ENCODE measurements at places on chromosomes 3 and 15. TPM values are rescaled to one million over a fixed set of nuclear protein-coding genes. Genes with fewer than 3 reads are reported as not detected.

GRCh38 chr3:137008976-137009375, 51.2 kb downstream of the IL20RB start:
- DNase-seq: no peak

DNA sequence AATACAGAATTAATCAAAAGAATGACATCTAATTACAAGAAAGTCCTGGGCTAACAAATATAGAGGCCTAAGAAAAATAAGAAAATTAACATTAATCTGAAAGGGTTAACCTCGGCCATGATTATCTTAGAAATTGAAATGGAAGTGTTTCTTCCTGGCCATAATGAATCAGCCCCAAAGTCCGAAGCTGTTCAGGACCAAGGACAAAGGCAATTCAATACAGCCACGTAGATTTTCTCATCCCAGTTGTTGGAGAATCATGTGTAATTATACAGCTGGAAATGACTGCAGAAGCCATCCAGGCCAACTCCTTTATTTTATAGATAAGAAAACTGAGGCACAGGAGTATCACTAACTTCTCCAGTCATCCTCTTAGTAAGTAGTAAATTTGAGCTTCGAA, 38.0 kb upstream of the GBE1 start:
- peak; percentile 33 for DNase-seq

DNA sequence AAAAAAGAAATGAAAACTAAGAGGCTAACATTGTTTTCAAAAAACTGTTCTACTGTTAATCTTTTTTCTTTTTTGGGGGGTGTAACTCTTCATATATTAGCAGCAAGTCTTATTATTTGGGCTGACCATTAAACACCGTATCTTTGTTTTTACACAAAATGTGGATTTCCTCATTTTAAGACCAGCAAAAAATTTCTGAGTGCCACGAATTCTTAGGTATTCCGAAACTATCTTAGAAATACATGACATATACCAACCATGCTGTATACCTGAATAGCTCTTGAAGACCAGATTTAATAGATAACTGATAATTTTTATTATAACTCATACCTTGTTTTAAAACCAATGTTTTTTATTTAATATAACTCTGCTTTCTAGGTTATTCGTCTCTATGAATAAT, 620 bp upstream of the TTC23 start:
- DNase-seq: no peak

DNA sequence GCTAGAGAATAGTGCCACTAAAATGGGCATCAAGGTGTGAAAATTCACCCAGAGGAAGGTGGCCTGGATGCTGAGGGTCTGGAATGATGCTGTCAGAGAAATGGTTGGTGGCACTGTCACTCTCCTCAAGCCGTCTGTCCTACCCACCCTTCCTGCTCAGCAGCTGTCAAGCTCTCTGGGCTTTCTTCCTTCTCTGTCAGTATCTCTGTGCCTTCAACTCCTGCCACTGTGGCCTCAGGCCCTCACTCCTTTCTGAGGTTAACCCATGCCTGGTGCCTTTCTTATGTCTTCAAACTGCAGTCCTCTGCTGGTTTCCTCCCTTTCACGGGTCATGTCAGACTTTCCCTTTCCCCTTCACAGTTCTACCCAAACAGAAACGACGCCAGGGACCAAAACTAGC, 4.4 kb downstream of the MYO5C start:
- no peak for DNase-seq

- DNase-seq: peak; percentile 84
Measured at GRCh38 chr3:129485721-129486663, 42.4 kb upstream of the RHO start.

GRCh38 chr15:39589815-39590644, 9.2 kb downstream of the THBS1 start:
- DNase-seq: no peak

DNA sequence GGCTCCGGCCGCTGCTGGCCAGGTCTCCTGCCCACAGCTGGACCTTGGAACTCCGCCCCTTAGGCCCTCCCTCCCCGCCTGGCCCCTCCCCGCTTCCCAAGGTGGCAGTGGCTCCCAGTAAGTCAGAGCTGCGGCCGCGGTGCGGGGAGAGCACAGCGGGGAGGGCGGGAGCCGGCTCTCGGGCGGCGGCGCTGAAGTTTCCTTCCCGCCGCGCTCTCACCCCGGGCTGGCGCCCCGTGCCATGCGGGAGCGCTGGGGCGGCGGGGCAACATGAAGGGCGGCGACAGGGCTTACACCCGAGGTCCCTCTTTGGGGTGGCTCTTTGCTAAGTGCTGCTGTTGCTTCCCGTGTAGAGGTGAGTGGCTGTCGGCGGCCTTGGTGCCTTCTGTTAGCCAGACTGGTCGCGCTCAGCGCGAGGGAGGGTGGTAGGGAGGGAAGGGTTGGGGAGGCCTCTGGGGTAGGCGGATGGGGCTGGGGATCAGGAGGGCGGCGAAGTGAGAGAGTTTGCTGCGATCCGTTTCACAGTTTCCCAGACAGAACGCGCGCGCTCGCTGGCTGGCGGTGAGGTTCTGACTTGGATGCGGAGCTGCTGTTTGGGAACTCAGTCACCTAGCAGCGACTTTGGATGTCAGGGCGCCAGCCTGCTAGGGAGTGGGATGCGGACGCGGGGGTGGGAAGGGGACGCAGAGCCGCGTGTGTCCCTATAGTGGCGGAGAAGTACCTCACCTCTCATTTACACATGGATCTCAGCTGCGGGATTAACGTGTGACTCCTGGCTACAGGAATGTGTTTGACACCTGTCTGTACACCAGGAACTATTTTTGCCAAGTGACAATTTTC, 145.5 kb upstream of the UMPS start:
- DNase-seq: peak; percentile 69

- no peak for DNase-seq
Measured at GRCh38 chr15:66997212-66997611, 68.2 kb upstream of the SMAD3 start.

- DNase-seq: no peak
Measured at GRCh38 chr3:113541519-113541918, 9.2 kb downstream of the SIDT1 start.

DNA sequence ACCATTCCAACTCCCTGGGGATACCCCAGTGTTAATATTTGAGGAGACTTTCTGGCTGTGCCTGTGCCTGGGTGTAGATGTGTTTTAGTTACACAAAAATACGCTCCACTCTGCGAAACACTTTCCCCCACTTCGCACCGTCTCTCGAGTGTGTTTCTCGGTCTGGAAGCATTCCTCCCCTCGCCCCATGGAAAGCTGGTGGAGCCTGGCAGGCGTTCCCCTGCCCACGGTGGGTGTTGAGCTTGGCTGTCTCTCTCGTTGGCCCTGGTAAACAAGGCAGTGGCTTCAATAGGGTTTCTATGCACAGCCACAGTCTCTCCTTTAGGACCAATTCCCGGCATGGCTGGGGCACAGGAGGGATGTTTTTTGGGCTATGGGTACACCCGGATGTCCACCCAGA, 19.3 kb downstream of the IQSEC1 start:
- DNase-seq: no peak

DNA sequence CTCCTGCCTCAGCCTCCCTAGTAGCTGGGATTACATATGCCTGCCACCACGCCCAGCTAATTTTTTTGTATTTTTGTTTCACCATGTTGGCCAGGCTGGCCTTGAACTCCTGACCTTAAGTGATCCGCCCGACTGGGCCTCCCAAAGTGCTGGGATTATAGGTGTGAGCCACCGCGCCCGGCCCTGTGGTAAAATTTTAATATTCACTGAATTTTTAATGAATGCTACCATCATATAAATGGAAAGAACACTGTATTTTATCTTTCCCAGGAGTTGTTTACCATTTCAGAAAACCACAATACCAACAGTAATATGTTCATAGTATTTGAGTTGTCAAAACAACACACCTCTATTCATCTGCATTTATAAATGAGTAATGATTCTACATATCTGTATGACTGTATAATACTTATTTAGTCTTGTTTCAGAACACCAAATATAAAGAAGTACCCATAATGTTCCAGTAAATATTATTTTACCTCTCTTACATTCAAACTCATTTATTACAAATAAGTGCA, 16.2 kb upstream of the MAGEF1 start:
- DNase-seq: no peak

GRCh38 chr3:178302966-178303930, 233.0 kb upstream of the KCNMB2 start:
- no peak for DNase-seq

- no peak for DNase-seq
Measured at GRCh38 chr3:52440671-52441070, 4.2 kb downstream of the SEMA3G start.

DNA sequence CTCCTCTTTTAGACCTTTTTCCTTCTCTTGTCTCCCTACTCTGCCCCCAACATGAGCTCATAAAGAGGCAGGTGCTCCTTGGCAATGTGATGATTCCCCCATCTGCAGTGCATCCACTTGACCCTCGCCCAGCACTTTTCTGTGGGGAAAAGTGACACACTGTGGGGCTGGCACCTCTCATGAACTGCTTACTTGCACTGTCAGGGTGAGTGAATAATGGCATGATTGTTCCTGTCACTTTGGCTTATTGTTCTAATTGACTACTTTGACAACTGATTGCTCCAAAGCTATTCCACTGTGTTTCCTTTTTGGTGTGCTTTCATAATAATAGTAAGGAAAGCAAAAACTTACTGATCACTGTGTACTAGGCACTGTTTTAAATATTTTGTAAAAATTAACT, 253.3 kb upstream of the SUCLG2 start:
- no peak for DNase-seq

GRCh38 chr3:30007668-30008067, 598.7 kb upstream of the TGFBR2 start:
- DNase-seq: no peak

DNA sequence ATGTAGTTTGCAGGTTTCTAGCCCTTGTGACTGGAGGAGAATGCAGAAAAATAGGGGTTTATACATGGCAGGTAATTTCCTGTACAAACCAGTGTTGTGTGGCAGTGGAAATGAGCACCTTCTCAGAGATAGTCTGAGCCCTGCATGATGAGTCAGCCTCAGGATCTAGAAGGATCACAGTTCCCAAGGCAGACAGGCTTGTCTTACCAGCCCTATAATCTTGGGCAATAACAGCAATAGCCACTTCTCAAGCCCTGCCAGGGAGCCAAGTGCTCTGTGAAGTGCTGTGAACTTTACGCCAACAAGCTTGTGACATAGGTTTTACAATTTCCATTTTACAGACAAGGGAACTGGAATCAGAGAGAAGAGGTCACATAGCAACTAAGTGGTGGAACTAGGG, 89.4 kb downstream of the CD47 start:
- no peak for DNase-seq

GRCh38 chr15:29311696-29312095, 42.1 kb upstream of the NSMCE3 start:
- no peak for DNase-seq

DNA sequence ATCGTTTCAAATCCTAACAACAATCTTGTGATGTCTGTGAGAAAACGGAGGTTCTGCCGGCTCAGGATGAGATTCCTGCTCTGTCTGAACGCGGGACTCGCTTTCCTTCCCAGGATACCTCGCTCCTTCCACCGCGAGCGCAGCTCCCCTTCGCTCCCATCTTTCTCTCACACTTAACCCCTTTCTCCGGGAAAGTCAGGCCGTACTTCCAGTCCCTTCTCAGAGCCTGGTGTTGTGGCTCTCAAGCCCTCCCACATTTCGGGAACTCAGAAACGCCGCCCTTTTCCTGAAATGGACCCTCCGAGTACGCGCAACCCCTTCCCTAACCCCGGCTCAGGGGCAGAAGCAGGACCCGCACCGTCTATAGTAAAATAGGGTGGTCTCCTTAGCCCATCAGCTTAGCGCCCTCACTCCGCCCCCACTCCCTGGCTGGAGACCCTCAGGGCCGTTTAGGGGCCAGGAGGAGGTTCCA, 378 bp upstream of the FEM1B start:
- DNase-seq: peak; percentile 83

ATP13A5 gene
- total RNA-seq: 1.1 TPM

SYNPR gene
- 0.43 TPM for total RNA-seq

TMCO5A gene
- total RNA-seq: not detected

CDAN1 gene
- total RNA-seq: 13.8 TPM

KNG1 gene
- 0.23 TPM for total RNA-seq

HTR3E gene
- total RNA-seq: not detected

CMTM7 gene
- 41.6 TPM for total RNA-seq

MEGF11 gene
- total RNA-seq: 1.5 TPM
